ENCODE measurements at places on chromosomes 6 and 20.

- no peak for DNase-seq
Measured at GRCh38 chr6:158787395-158787794, 31.8 kb downstream of the EZR start.

GRCh38 chr20:2596673-2597279 is 55.7 kb upstream of the NOP56 start:
- no peak for DNase-seq

DNA sequence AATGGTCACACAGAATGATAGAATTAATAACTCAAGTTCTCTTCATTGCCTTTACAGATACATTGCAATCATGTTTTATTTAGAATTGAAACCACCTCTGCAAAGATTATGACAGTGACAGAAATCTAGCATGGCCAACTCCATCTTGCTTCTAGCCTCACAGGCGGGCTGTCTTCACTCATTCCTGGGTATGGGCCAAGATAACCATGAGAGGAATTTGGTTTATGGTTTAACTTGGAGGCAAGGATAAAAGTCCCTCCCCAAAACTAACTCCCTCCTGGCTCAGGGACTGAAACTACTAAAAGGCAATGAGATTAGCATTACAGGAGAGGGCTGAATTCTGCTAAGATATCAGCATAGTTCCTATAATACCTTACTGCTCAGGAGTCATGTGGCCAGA is 95.2 kb upstream of the CST7 start:
- DNase-seq: no peak

DNA sequence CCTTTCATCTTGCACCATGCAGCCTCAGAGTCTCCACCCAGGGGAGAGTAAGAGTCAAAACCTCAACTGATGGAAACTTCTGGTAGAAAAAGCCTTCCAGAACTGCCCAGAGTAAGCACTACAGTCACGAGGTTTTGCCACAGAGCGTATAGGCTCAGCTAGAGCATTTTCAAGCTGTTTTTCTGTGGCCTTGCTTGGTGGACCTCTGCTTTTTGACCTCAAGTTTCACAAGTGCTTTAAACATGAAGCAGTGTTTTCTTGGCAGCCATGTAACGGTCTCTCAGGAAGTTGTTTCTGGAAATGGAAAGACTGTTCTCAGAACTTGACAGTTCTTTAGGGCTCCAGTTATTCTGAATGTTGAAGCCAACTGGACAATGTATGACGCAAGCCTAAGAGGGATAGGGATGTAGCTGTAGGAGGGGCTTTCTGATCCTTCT is 146.5 kb downstream of the ZDHHC14 start:
- no peak for DNase-seq

GRCh38 chr6:31586599-31587281 is 663 bp downstream of the LST1 start:
- DNase-seq: no peak

DNA sequence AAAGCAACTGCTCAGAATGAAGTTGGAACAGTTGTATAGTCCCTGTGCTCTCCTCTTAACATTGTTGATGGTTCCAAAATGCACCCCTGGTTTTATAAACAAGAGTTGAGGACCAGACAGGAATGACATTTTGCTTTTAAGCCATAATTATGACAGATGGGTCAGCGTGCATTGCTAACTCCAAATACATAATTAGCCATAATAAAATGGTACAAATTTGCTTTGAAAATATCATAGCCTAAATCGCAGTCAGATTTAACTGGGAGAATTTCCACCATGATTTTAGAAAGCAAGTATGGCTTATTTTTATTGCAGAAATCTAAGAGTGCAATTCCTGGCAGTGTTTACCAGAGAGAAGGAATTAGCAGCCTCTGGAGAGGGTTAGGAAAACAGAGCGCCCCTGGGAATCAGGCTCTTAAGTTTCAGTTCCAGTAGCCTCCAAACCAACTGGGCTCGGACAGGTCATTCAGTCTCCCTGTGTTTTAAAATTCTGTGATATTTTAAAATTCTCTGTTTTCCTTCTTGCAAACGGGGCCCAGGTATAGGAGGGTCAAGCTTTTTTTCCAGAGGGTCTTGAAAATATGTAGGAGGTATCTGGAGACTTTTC is 302.3 kb downstream of the TBC1D7 start:
- DNase-seq: no peak

GRCh38 chr20:59033616-59034165 is 1.6 kb upstream of the ATP5F1E start:
- DNase-seq: no peak

Data from SHP77 treated with DMSO at 0.1 percent for 48 hours (cell line).